Activated CD4-positive, alpha-beta T cell treated with anti-CD3 and anti-CD28 coated beads, Interleukin-2, amount 10 ng/mL, durations not matched to agents 24 days and 14 days (primary cell): ENCODE measurements at places on chromosomes 5 and 9.

DNA sequence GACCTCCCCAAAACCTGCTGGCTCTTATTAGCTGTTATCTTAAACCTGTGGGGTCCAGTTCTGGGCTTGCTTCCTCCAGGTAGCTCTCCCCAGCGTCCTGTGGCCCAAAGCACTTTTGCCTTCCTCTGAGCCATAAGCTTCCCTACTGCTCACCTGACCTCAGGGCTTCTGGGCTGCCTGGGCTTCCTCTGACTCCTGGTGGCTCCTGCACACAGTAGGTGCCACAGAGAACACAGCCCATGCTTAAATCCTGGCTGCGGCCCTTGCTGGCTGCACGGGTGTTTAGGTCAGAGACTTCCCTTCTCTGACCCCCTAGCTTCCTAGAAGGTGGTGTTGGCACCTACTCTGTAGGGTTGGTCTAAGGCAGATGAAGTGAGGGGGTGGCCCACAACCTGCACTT, 2.5 kb downstream of the RALGDS start:
- DNase-seq, result no peak

DNA sequence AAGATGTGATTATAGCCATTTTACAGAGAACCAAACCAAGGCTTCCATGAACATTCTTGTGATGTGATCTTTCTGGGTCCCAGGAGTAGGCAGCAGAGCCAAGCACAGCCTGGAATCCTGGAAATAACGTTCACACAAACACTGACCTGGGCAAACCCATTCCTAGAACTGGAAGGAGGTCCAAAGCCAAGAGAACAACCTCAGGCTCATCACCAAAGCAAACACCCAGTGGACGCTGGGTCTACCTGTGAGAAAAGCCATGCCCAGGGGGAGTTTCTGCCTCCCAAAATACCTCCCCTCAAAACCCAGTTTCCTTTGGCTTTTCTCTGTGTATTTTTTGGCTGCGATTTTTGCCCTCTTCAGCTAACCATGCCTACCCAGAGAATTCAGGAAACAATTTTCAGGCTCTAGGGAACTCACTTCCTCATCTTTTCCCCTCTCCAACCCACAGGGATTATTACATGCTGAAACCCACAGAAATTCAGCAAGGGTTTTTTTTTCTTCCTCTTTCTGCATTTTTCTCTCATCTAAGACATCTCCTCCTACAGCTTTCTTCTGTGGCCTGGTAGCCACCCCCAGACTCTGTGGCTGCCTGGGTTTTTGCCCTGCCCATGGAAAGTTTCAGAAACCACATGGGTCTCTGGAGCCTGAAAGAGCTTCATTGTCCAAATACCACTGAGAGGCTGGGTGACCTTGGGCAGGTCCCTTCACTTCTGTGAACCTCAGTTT, 75.0 kb downstream of the TNC start:
- DNase-seq, result peak; percentile 64

GRCh38 chr9:98807070-98807813, at the start of gene GALNT12:
TSS of gene GALNT12 (plus strand) at chr9:98807670. CDS start at chr9:98807699, 29 bp downstream.
- DNase-seq, result peak; percentile 85

GRCh38 chr5:124481419-124481818, 265.0 kb downstream of the ZNF608 start:
- no peak for DNase-seq

GRCh38 chr9:114321759-114322158, 1.1 kb upstream of the ORM1 start:
- DNase-seq, result no peak

- DNase-seq, result peak; percentile 62
Observed at GRCh38 chr9:33297432-33297831, 7.1 kb downstream of the NFX1 start.

- DNase-seq, result peak; percentile 72
Observed at GRCh38 chr9:111992523-111992922, 95.9 kb downstream of the UGCG start.

- no peak for DNase-seq
Observed at GRCh38 chr9:18605766-18606180, 131.8 kb downstream of the ADAMTSL1 start.
